ENCODE measurements at places on chromosomes 4 and X. TPM values are rescaled to one million over a fixed set of nuclear protein-coding genes. Genes with fewer than 3 reads are reported as not detected.

DNA sequence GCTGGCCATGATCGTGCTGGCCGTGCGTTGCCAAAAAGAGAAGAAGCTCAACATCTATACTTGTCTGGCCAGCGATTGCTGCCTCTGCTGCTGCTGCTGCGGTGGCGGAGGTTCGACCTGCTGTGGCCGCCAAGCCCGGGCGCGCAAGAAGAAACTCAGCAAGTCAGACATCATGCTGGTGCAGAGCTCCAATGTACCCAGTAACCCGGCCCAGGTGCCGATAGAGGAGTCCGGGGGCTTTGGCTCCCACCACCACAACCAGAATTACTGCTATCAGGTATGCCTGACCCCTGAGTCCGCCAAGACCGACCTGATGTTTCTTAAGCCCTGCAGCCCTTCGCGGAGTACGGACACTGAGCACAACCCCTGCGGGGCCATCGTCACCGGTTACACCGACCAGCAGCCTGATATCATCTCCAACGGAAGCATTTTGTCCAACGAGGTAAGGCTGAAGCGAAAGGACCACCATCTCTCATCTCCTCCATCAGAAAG, 3.3 kb downstream of the PCDH10 start:
- peaks cover 14% of the 10 kb centered on the region for H3K4me1 ChIP-seq
- no peak overlapping the region for H3K27ac ChIP-seq
- peak; percentile 19 for DNase-seq
- H3K4me3 ChIP-seq: no peak overlapping the region

DNA sequence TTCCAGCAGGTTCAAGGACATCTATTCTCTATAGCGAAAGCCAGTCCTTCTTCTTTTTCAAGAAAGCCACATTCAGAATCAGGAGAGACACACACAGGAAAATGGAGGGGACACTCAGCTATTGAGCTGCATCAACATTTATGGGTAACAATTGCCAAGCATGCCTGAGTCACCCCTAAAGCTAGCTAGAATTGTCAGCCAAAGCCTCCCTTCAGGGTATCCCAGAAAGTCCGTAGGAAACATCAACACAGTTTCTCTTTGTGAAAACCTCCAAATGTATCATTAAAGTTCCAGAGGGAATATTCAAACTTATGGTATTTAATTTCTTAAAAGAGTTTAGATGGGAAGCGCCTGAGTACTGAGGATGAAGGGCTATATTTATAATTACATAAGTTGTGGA, 331.1 kb upstream of the SLC7A11 start:
- H3K36me3 ChIP-seq: no peaks in the 10 kb centered on the region
- H3K27me3 ChIP-seq: no peaks in the 10 kb centered on the region
- DNase-seq: no peak
- no peak overlapping the region for H3K27ac ChIP-seq
- H3K4me1 ChIP-seq: no peaks in the 10 kb centered on the region
- H3K4me3 ChIP-seq: no peak overlapping the region

DNA sequence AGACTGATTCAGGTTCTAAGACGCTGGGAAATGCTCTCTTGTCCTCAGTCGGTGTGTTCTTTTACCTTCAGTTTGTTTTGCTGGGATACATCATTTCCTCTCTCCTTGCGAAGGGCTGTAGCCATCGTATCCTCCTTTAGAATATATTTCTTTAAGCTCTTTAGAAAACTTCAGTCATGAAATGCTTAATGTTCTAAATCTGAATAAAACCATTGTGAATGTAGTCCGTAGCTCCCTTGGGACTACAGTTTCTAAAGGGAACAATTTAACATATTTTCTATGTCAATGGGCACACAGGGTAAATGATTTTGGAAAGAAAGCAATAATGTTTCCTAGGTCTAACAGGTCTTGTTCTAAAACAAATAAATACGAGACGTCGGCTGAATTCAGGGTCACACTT, 40.6 kb downstream of the STOX2 start:
- no peaks in the 10 kb centered on the region for H3K4me1 ChIP-seq
- DNase-seq: no peak
- H3K27ac ChIP-seq: no peak overlapping the region

Gene ZNF280C
- total RNA-seq: 3.4 TPM

DNA sequence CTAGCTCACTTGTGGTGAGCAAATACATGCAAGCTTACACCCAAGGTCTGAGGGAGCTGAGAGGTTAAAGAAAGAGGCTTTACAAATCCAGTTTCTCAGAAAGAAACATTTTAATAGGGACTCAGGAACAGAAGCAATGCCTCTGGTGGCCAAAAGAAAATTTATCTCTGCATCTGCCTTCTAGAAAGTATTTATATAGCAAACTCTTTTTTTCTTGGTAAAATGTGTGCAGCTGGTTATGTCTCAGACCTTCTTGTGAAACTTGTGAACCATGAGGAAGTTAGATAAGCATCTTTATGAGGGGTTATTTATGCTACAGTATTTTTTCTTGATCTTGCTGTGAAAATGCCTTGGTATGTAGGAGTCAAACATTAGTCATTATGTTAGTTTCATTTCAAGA, 48.5 kb upstream of the CYSLTR1 start:
- H3K27ac ChIP-seq: no peak overlapping the region
- no peaks in the 10 kb centered on the region for H3K36me3 ChIP-seq
- no peak for DNase-seq
- H3K4me3 ChIP-seq: no peak overlapping the region
- H3K4me1 ChIP-seq: no peaks in the 10 kb centered on the region
- no peaks in the 10 kb centered on the region for H3K27me3 ChIP-seq

- no peak for DNase-seq
- H3K4me3 ChIP-seq: no peak overlapping the region
- no peaks in the 10 kb centered on the region for H3K36me3 ChIP-seq
Observed at GRCh38 chr4:141657550-141658250, 21.3 kb downstream of the IL15 start.

Gene PRKG2
- total RNA-seq: 4.2 TPM

- DNase-seq: no peak
- H3K36me3 ChIP-seq: no peaks in the 10 kb centered on the region
- no peaks in the 10 kb centered on the region for H3K4me1 ChIP-seq
- H3K27me3 ChIP-seq: peaks cover 41% of the 10 kb centered on the region
- no peak overlapping the region for H3K27ac ChIP-seq
Observed at GRCh38 chrX:8043121-8043520, 115.9 kb upstream of the PNPLA4 start.

Gene ADAMTS3
- total RNA-seq: 12.9 TPM

DNA sequence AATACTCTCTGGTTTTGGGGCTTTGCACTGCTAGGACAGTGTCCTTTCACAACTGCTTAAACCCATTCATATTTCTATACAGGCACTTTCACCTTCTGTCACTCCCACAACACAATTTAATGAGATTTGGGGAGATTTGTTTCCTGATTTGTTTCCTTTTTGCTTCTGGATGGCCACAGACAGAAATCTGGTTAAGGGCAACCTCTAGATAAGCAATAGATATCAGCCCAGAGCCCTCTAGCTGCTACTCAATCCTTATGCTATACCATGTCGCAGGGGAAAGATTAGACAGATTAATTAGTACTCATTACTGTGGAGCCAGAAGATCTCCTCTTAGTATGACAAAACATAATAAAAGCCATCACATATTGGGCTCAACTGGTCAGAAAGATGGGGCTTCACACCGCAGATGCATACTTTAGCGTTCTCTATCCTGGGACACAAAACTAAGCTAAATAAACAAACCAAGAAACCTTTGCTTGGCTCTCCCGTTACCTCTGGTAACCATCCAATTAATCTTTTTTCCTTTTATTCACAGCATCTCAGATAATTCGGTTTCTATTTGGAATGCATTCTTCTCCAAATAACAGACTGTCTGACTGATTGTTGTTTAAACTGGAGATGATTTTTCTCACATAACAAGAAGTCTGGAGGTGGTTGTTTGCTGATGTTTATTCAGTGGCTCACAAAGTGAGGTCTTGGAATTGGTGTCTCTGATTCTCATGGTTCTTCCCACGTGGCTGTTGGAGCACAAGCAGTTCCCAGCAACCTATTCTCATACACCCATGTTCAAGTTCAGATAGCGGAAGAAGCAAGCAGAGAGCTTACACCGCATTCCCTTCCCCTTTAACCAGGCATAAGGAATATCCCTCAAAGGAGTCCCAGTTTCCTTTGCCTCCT, 41.0 kb upstream of the ZNF330 start:
- H3K27me3 ChIP-seq: no peaks in the 10 kb centered on the region
- no peaks in the 10 kb centered on the region for H3K4me1 ChIP-seq
- no peak for DNase-seq
- H3K27ac ChIP-seq: no peak overlapping the region

- no peaks in the 10 kb centered on the region for H3K4me1 ChIP-seq
- H3K4me3 ChIP-seq: no peak overlapping the region
- DNase-seq: peak; percentile 65
- no peaks in the 10 kb centered on the region for H3K36me3 ChIP-seq
- H3K27ac ChIP-seq: peak overlapping the region; percentile 31
- H3K27me3 ChIP-seq: no peaks in the 10 kb centered on the region
Observed at GRCh38 chr4:129545599-129546278, 449.8 kb downstream of the C4orf33 start.

DNA sequence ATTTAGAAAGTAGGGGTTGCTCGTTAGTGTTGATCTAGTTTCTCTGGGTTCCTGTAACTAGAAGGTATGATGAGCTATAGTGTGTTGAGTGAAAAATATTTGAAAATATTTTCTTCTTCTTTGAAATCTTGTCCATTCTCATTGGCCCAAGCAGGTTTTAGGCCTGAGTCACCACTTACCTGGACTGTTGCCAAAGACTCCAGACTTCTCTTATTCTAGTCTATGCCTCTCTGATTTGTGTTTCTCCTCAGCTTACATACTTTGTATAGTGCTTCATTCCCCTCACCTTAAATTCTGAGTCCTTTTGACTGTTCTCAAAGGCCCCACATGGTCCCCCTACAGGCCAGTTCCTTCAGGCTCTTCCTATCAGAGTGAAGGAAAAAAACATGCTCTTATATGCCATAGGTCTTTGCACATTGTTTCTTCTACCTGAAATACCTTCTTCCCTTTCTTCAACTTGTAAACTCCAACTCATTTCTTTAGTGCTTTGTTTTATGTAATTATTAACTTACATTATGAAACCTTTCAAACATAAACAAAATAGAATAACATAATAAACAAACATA, 258.2 kb downstream of the PPP1R2C start:
- no peaks in the 10 kb centered on the region for H3K36me3 ChIP-seq
- no peak overlapping the region for H3K4me3 ChIP-seq
- H3K27ac ChIP-seq: no peak overlapping the region
- DNase-seq: peak; percentile 3
- H3K4me1 ChIP-seq: no peaks in the 10 kb centered on the region

DNA sequence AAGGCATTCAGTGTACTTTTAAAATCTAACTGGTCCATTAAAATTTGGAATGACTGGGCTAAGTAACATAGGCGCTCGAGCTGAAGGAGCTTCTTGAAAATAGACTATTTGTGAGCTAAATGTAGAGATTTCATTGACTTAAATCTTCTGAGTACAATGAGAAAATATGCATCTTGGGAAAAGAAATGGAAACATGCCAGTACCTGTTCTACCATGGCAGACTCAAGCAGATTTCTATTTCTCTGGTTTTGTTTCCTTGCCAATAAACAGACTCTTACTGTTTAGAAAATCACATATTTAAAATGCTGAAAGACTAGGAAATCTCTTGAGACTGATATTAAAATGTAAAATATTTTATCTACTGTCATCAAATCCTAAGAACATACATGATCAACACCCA, 678.1 kb downstream of the FAT4 start:
- H3K4me3 ChIP-seq: no peak overlapping the region
- DNase-seq: no peak
- no peaks in the 10 kb centered on the region for H3K27me3 ChIP-seq
- H3K27ac ChIP-seq: no peak overlapping the region
- no peaks in the 10 kb centered on the region for H3K4me1 ChIP-seq
- no peaks in the 10 kb centered on the region for H3K36me3 ChIP-seq

Gene ERVMER34-1
- 2.2 TPM for total RNA-seq

- no peaks in the 10 kb centered on the region for H3K36me3 ChIP-seq
- H3K4me1 ChIP-seq: no peaks in the 10 kb centered on the region
- no peak overlapping the region for H3K27ac ChIP-seq
- H3K4me3 ChIP-seq: no peak overlapping the region
Observed at GRCh38 chr4:143986180-143986579, 33.0 kb downstream of the GYPB start.

DNA sequence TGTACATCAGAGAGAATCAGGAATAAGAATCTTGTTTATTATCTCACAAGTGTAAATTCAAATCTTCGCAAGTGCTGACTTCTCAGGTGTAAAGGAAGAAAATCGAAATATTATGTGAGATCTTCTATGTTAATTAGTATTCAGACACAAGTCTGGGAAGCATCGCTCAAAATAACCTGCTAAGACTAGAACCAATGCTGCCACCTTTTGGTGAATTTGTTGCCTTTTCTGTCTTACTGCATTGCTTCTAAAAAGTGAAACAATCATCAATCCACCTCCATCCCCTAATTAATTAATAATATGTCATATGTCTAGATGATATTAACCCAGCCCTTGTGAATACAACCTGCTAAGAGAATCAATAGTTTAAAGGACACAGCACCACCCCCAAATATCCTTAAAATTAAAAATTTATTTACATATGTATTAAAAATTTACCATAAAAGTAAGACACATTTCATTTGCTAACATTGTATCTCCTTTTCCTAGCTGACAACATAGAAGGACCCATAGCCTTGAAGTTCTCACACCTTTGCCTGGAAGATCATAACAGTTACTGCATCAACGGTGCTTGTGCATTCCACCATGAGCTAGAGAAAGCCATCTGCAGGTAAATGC, 3.5 kb downstream of the EPGN start:
- H3K4me3 ChIP-seq: no peak overlapping the region
- no peak overlapping the region for H3K27ac ChIP-seq
- no peaks in the 10 kb centered on the region for H3K4me1 ChIP-seq
- DNase-seq: peak; percentile 56

- no peaks in the 10 kb centered on the region for H3K36me3 ChIP-seq
- H3K27ac ChIP-seq: no peak overlapping the region
- no peak for DNase-seq
- no peaks in the 10 kb centered on the region for H3K4me1 ChIP-seq
Observed at GRCh38 chrX:137926090-137926489, 360.2 kb downstream of the ZIC3 start.

DNA sequence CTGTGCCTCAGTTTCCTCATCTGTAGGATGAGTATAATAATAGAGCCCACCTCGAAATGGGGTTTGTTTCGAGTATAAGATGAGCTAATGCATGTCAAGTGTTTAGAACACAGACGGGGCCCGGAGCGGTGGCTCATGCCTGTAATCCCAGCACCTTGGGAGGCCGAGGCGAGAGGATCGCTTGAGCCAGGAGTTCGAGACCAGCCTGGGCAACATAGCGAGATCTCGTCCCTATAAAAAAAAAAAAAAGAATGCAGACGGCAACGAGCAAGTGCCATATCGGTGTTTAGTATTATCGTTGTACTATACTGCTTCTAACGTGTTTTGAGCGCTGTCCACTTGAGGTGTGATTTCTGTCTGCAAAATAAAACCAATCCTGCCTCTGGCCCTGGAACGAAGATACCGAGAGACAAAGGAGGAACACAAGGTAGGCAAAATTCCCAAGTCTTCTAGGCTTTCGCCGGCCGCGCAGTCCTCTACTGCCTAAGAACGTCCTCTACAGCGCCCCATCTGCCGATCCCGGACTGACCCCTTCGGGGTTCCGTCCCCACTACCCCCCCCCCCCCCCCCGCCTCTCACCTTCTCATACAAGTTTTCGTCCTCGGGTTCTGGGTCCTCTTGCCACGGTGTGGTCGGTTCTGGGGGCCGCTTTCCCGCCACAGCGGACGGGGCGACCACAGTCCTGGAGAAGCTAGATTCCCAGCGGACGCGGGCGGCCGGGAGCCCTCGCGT, 442 bp downstream of the NDUFB11 start:
- H3K4me1 ChIP-seq: no peaks in the 10 kb centered on the region
- no peak for DNase-seq
- H3K27me3 ChIP-seq: peaks cover 6% of the 10 kb centered on the region
- peak overlapping the region; percentile 30 for H3K4me3 ChIP-seq
- H3K27ac ChIP-seq: peak overlapping the region; percentile 98
- peaks cover 4% of the 10 kb centered on the region for H3K36me3 ChIP-seq

Gene PGAM4
- total RNA-seq: not detected

Data from lung (tissue), 17 donors.